NCI-H1092 (cell line): ENCODE measurements at places on chromosomes 4 and X.

DNA sequence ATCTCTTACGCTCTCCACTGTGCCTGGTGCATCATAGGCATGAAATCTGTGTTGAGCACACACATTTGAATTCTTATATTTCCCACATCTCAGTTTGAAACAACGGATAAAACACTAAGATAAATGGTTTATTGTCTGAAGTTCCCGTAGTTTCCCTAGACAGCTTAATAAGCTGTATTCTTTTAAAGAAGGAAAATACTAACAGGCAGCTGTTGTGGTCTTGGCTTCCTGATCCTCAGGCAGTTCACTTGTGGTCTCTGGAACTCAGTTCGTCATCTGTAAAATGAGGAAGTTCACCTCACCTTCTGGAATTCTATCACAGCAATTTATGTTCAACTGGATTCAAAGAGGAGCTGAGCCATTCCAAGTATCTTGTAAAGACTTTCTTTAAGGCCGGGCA is 1805.6 kb upstream of the TENM3 start:
- DNase-seq, result no peak

DNA sequence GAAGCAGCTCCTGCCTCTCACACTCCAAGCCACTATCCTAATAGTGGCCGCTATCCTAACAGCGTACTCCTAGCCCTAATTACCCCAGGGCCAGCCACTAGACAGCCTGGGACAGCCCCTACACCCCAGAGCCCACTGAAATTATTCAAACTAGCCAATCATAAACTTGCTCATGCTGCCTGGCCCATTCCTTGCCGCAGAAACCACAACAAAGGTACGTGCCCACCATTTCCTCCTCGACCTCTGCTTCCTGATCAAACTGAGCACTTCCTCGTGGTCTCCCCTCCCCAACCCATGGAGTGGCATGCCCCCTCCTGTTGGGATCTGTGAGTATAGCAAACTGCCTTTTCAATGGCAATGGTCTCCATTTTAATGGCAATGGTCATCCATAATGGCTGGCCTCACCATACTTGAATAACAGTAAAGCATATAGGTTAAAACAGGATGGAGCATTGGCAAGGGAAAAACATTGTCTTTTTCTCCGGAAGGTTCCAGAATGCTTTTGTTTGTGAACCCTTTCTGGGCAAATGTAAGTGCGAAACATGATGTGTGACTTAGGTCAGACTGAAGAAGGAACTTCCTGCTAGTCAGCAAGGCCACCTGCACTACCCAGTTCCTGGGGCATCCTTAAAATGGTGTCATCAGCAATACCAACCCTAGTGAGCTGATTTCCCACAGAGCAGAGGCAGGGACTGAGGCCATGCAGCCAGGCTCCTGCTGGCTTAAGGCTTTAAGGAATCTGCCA is 107.1 kb upstream of the ATP6AP2 start:
- DNase-seq, result no peak

GRCh38 chr4:159946983-159947615 is 844.2 kb downstream of the RAPGEF2 start:
- no peak for DNase-seq

GRCh38 chr4:53520116-53520515 is 71.2 kb downstream of the LNX1 start:
- no peak for DNase-seq

DNA sequence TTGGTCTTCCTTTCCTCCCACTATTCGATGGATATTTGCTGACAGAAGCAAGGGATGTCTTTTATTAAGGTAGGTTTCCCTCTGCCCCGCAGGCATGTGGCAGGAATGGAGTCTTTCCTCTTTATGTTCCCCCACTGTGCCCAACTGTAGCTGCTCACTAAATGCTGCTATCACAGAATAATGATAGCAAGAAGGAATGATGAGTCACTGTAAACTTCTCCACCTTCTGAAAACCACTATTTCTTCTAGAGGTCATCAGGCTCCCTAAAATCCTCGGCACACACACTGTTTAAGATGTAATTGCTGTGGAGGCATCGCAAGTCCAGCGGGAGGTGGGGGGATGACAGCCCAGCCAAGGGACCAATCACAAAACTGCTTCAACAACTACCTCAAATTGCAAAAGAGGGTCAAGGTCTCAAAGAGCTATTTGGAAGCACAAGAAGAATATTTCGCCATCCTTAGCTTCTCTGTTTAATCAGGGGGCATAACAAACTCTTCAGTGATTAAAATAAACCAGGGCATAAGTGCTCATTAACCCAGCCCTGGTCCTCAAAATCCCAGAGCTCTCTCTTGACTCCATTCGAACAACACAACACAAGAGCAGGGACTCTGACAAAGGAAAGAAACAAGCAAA is 13.9 kb downstream of the QDPR start:
- no peak for DNase-seq

GRCh38 chr4:46211406-46211805 is 87.6 kb upstream of the GABRG1 start:
- no peak for DNase-seq

DNA sequence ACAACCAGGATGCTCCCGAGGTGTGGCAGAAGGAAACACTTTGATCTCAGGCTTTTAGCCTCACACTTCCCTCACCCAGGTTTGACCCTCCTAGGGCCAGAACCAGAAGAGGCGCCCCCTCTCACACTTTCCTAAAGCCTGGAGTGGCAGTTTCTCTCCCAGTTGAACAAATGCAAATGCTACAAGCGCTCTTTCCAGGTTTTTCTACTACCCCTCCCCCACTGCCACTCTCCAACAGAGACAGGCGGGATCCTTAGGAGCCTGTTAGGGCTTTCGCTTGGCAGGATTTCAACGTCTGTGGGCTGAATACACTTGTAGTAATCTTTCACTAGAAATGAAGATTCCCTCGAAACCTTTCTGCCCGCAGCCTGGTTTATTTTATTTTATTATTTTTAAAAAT is 2.4 kb downstream of the TSC22D3 start:
- DNase-seq, result no peak

- DNase-seq, result no peak
Measured at GRCh38 chrX:131649741-131650140, 105.9 kb downstream of the OR13H1 start.

DNA sequence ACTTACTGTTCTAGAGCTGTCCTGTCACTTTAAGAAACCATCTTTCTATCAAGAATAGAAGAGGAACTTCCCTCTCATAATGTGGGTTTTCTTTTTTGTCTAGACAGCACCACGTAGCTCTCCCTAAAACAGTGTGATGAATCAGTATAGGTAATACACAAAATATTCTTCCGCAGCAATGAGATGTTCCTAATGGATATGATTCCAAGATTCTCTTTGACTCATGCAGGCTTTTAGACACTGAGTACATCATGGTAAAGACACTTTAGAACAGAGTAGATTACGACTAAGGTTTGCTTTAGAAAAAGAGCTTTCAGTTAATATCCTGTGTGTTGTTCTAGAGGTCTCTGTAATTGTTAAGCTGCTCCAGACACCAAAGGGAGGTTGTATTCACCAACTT is 69.8 kb downstream of the PTTG2 start:
- DNase-seq, result no peak

GRCh38 chr4:139843641-139844040 is 178.0 kb downstream of the MGST2 start:
- no peak for DNase-seq

DNA sequence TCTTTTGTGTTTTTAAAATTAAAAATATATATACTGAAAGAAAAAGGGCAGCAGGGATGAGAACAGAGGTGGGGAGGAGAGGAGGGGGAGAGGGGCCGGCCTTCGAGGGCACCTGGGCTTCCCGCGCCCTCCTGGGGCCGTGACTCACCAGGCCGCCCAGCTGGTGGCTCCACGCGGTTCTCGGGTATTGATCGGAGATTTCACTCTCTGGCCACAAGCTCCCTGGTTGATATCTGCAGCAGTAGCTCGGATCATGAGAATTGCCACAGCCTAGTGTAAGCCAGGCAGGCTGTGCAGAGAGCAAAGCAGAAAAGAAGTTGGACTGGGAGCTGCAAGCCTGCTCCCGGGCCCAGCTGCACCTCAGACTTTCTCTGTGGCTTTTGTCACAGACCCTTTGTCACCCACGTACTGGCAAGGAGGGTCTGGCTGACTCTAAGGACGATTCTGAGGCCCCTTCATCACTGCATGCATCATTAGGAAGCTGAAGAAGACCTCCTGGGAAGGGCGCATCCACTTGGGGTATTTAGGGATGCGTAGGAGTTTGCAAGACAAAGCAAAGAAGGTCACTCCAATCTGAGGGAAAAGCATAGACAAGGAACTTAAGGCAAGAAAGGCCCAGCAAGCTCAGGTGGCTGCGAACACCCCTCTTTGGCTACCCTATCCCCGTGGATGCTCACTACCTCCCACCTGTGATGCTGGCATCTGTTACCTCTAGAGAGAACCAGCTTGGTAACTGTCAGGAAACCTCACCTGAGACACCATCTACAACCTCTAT is 71.7 kb downstream of the CPZ start:
- no peak for DNase-seq

- DNase-seq, result no peak
Measured at GRCh38 chrX:50565718-50566117, 95.1 kb upstream of the DGKK start.

DNA sequence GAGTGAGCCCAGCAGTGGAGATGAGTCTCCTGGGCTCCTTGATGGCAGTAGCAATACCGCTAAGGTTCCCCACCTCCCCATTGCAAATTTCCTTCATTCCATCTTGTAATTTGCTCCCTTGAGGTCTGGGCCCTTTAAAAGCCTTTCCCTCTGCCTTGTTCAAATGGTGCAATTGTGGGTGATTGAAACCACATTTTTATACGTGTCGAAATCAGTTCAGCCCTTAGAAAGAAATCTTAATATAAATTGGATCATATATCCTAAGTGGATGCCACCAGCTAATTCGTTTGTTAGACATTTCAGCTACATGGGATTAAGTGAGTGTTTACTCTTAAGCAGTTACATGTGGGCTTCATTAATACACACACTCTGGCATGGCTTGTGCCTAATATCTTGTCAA is 68.6 kb downstream of the NHS start:
- DNase-seq, result no peak

DNA sequence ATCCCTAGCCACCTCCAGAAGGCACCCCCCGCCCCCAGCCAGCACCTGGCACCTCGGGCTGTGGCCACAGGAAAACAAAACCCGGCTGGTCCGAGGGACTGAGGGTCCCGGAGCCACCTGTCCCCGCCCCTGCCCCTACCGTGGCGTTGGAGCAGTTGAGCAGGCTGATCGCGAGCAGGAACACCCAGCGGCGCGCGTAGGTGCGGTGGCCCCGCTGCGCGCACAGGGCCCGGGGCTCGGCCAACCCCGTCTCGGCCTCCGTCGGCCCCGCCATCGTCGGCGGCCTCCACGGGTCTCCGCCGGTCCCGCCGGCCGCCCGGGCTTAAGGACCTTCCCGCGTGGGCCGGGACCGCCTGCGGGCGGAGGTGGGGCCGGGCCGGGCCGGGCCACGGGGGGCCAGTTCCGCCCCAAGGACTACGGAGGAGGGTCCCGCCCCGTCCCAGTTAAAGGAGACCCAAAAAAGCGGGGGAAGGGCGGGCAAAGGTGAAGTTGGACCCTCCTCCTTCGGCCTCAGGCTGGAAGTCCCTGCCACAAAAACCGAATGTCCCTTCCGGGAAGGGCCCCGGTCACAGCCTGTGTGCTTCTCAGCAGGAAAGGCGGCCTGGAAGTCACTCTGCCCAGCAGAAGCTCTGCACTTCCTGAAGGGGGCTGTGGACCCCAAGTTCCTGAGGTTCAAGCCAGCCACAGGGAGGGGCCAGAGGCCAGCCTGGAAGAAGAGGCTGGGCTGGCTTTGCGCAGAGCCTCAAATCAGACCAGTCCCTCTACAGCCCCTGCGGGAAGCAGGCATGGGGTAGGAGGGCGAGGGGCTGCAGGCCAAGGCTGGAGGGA is at the start of gene SLC49A3:
TSS of gene SLC49A3 (minus strand) at position 298 of the 828 bp plus-strand sequence. CDS start at position 274, 24 bp downstream.
- DNase-seq, result no peak

DNA sequence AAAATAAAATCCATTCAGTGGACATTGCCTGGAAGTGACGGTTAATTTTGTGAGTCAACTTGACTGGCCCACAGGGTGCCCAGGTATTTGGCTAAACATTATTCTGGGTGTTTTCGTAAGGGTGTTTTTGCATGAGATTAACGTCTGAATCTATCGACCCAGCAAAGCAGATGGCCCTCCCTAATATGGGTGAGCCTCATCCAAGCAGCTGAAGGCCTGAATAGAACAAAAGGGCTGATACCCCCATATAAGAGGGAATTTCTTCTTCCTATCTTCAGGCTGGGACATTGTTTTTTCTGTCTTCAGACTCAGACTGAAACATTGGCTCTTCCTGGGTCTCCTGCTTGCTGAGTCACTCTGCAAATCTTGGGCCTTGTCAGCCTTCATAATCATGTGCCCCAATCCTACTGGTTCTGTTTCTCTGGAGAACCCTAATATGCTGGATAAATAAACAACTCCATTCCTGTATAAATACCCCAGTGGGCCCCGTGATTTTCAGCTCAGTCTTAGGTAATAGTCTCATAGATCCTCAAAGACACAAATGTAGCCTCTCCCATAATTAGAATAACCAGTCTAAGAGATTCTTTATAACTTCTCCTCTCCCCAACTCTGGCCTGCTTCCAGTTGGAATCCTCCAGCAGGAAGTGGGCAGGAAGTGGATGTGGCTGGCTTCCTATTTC is 33.1 kb upstream of the DDX3X start:
- no peak for DNase-seq

GRCh38 chrX:119885554-119886428 is 9.9 kb upstream of the AKAP14 start:
- DNase-seq, result no peak
